ENCODE measurements at places on chromosomes 4 and X. TPM values are rescaled to one million over a fixed set of nuclear protein-coding genes. Genes with fewer than 3 reads are reported as not detected.
A peak's percentile ranks its signal among the peaks of the same experiment; 100 is the strongest.

GRCh38 chr4:152514356-152514755 lies 21.5 kb downstream of the FBXW7 start:
- no peaks in the 10 kb centered on the region for H3K27me3 ChIP-seq
- H3K27ac ChIP-seq = no peak overlapping the region
- no peak for DNase-seq
- H3K4me3 ChIP-seq = no peak overlapping the region
- no peaks in the 10 kb centered on the region for H3K36me3 ChIP-seq

- no peaks in the 10 kb centered on the region for H3K36me3 ChIP-seq
- H3K4me3 ChIP-seq = no peak overlapping the region
- peaks cover 35% of the 10 kb centered on the region for H3K4me1 ChIP-seq
- H3K27me3 ChIP-seq = no peaks in the 10 kb centered on the region
- peak; percentile 19 for DNase-seq
Observed at GRCh38 chrX:65601126-65601525, 66.3 kb upstream of the MSN start.

DNA sequence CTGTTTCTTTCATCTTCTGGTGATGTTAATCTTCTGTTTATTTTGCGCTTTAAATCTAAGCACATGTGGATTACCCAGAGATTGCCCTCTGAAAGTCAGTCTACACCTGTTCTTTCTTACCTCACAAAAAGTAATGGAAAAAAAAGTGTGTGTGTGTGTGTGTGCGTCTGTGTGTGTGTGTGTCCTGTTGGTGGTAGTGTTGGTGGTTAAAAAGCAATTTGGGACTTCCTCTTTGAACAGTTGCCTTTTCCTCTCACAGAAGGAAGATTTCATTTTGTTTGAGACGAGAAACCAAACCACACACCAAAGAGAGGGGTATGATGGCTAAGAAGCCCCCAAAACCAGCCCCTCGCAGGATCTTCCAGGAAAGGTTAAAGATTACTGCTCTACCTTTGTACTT lies at the start of gene STAP1:
Gene STAP1, plus strand, starts transcription at position 235 of the 400 bp plus-strand sequence. Its CDS starts 83 bp downstream, at position 318.
- no peaks in the 10 kb centered on the region for H3K4me1 ChIP-seq
- DNase-seq = no peak
- no peak within 1 kb of the TSS for H3K27ac ChIP-seq
- no peak within 1 kb of the TSS for H3K4me3 ChIP-seq
- H3K27me3 ChIP-seq = no peaks in the 10 kb centered on the region

GRCh38 chrX:15165832-15166231 lies 104.1 kb downstream of the ASB9 start:
- no peaks in the 10 kb centered on the region for H3K27me3 ChIP-seq
- no peak for DNase-seq
- no peak overlapping the region for H3K27ac ChIP-seq
- no peaks in the 10 kb centered on the region for H3K4me1 ChIP-seq
- no peaks in the 10 kb centered on the region for H3K36me3 ChIP-seq

EDNRA gene
- total RNA-seq = 8.8 TPM

ZNF711 gene
- total RNA-seq = 1.1 TPM

- H3K27ac ChIP-seq = no peak overlapping the region
- no peaks in the 10 kb centered on the region for H3K4me1 ChIP-seq
- H3K27me3 ChIP-seq = no peaks in the 10 kb centered on the region
- DNase-seq = no peak
- no peak overlapping the region for H3K4me3 ChIP-seq
Observed at GRCh38 chrX:69562904-69563578, 52.9 kb upstream of the EDA start.

- no peak overlapping the region for H3K4me3 ChIP-seq
- no peaks in the 10 kb centered on the region for H3K36me3 ChIP-seq
- no peak for DNase-seq
- no peaks in the 10 kb centered on the region for H3K27me3 ChIP-seq
- H3K4me1 ChIP-seq = peaks cover 49% of the 10 kb centered on the region
- H3K27ac ChIP-seq = no peak overlapping the region
Observed at GRCh38 chr4:128521156-128521555, 233.5 kb upstream of the PGRMC2 start.

- no peaks in the 10 kb centered on the region for H3K27me3 ChIP-seq
- peak overlapping the region; percentile 73 for H3K27ac ChIP-seq
- H3K36me3 ChIP-seq = peaks cover 85% of the 10 kb centered on the region
- DNase-seq = no peak
- peak overlapping the region; percentile 31 for H3K4me3 ChIP-seq
- H3K4me1 ChIP-seq = peaks cover 77% of the 10 kb centered on the region
Observed at GRCh38 chr4:185654311-185654710, 119.0 kb upstream of the PDLIM3 start.

STBD1 gene
- total RNA-seq = 23.0 TPM

- no peaks in the 10 kb centered on the region for H3K27me3 ChIP-seq
- no peak overlapping the region for H3K27ac ChIP-seq
- no peak overlapping the region for H3K4me3 ChIP-seq
- no peaks in the 10 kb centered on the region for H3K4me1 ChIP-seq
- no peaks in the 10 kb centered on the region for H3K36me3 ChIP-seq
- no peak for DNase-seq
Observed at GRCh38 chrX:42485601-42486000, 292.4 kb downstream of the PPP1R2C start.

DNA sequence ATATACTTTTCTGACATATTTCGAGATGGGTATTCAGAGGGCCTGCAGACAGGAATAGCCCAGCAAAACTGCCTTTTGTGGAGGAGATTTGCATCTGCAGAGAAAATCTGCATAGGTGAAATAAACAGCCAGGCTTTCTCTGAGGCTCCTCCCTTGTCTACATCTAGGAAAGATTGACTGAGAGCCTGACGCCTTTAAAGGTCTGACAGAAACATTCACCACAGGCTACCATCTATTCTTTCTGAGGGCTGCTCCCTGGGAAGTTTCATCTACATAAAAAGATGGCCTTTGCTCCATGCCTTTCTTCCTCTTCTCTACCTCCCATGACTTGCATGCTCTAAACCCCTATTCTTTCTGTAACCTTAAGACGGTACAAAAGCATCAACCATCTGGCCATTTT lies 55.0 kb upstream of the AP1S2 start:
- H3K36me3 ChIP-seq = no peaks in the 10 kb centered on the region
- H3K27ac ChIP-seq = no peak overlapping the region
- no peaks in the 10 kb centered on the region for H3K27me3 ChIP-seq
- no peak for DNase-seq
- H3K4me1 ChIP-seq = no peaks in the 10 kb centered on the region

DNA sequence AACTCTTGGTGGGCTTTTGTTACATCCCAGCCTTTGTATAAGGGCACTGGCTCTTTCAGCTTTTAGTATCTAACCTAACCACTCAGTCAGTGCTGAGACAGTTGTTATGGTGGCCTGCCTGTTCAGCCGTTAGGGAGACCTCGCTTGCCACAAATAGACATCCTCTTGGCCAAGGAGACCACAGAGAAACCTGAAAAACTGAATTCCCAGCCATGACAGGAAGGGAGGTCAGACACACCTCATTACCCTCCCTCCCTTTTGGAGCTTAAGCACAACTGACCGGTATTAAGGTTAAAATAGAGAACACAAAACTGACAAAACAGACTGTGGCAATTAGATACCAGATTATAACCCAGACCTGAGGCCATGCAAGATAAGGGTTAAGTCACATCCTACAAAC lies 1639.3 kb downstream of the RPA4 start:
- H3K27me3 ChIP-seq = no peaks in the 10 kb centered on the region
- no peak overlapping the region for H3K4me3 ChIP-seq
- no peak for DNase-seq
- H3K27ac ChIP-seq = no peak overlapping the region
- no peaks in the 10 kb centered on the region for H3K36me3 ChIP-seq
- no peaks in the 10 kb centered on the region for H3K4me1 ChIP-seq

DNA sequence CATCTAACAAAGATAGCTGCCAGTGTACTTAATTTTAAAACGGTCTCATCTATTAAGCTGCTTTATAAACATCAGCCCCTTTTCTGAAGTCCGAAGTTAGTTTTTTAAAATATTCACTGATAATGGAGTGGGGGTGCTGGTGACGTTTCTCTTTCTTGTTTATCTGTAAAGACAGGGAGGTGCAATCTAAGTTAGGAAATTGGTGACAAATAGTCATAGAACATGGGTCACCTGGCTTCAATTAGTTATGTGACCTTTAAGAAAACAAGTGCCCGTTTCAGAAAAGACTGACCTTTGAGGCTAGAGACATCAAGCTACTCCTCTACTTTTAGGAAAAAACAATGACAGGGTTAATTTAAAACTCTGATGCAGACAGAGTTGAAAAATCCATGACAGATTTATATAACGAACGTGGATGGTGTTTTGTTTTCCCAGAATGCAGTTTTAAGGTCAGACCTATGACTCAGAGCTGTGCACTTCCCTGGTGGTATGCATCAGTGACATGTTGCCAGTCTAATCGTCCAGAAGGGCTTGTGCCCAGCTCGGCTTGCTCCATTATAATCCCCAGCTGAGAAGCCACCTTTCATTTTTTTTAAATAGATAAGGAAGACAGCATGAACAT lies 38.2 kb downstream of the FHL1 start:
- H3K27me3 ChIP-seq = no peaks in the 10 kb centered on the region
- H3K4me3 ChIP-seq = no peak overlapping the region
- DNase-seq = no peak
- H3K27ac ChIP-seq = peak overlapping the region; percentile 83
- no peaks in the 10 kb centered on the region for H3K36me3 ChIP-seq

DNA sequence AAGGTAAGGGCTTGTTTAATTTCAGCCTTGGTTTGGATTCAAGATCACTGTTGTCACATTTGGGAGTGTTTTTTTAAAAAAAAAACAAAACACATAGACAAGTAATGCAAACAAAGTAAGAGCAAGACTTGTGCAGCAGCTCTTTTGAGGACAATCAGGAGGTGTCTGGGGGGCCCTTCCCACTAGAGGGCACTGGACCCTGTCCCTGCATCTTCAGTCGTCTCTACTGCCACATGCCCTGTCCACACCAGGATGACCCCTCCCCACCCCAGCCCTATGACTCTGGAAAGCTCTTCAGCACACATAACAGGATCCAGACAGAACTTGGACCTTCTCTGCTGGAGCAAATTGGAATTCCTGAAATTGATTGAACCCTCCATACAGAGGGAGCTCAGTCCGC lies 71.0 kb downstream of the USP46 start:
- peak overlapping the region; percentile 88 for H3K27ac ChIP-seq
- H3K36me3 ChIP-seq = no peaks in the 10 kb centered on the region
- no peaks in the 10 kb centered on the region for H3K27me3 ChIP-seq
- H3K4me1 ChIP-seq = peaks cover 33% of the 10 kb centered on the region
- H3K4me3 ChIP-seq = no peak overlapping the region

DNA sequence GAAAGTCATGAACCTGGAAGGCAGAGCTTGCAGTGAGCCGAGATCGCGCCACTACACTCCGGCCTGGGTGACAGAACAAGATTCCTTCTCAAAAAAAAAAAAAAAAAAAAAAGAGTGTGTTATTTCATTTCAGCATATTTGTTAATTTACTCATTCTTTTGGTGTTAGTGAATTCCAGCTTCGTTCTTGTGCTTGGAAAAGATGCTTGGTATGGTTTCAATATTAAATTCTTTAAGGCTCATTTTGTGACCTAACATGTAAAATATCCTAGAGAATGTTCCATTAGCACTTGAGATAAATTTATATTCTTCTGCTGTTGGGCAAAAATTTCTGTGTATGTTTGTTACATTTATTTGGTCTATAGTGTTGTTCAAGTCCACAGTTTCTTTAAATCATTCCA lies 66.8 kb downstream of the SPIN3 start:
- H3K27ac ChIP-seq = no peak overlapping the region
- no peak for DNase-seq
- H3K36me3 ChIP-seq = no peaks in the 10 kb centered on the region
- H3K27me3 ChIP-seq = no peaks in the 10 kb centered on the region
- no peak overlapping the region for H3K4me3 ChIP-seq
- H3K4me1 ChIP-seq = no peaks in the 10 kb centered on the region

GRCh38 chr4:72295966-72296557 lies 264.3 kb downstream of the NPFFR2 start:
- no peak for DNase-seq
- no peak overlapping the region for H3K4me3 ChIP-seq
- no peaks in the 10 kb centered on the region for H3K4me1 ChIP-seq
- H3K27me3 ChIP-seq = no peaks in the 10 kb centered on the region
- H3K27ac ChIP-seq = no peak overlapping the region

GRCh38 chr4:54085284-54085683 lies 14.7 kb upstream of the GSX2 start:
- H3K36me3 ChIP-seq = no peaks in the 10 kb centered on the region
- H3K4me3 ChIP-seq = no peak overlapping the region
- peaks cover 17% of the 10 kb centered on the region for H3K4me1 ChIP-seq
- DNase-seq = peak; percentile 50
- peaks cover 7% of the 10 kb centered on the region for H3K27me3 ChIP-seq

- no peak overlapping the region for H3K4me3 ChIP-seq
- no peak for DNase-seq
- H3K27ac ChIP-seq = no peak overlapping the region
- no peaks in the 10 kb centered on the region for H3K27me3 ChIP-seq
- H3K4me1 ChIP-seq = no peaks in the 10 kb centered on the region
- no peaks in the 10 kb centered on the region for H3K36me3 ChIP-seq
Observed at GRCh38 chr4:161132715-161133425, 1030.9 kb downstream of the FSTL5 start.

PTTG2 gene
- 0.87 TPM for total RNA-seq

- no peaks in the 10 kb centered on the region for H3K27me3 ChIP-seq
- peaks cover 37% of the 10 kb centered on the region for H3K4me1 ChIP-seq
- H3K27ac ChIP-seq = peak overlapping the region; percentile 32
- no peaks in the 10 kb centered on the region for H3K36me3 ChIP-seq
- DNase-seq = no peak
Observed at GRCh38 chr4:151195801-151196200, 81.2 kb upstream of the PRSS48 start.

ENAM gene
- total RNA-seq = 13.1 TPM

PARM1 gene
- total RNA-seq = 117 TPM

GRCh38 chrX:154470914-154471568 lies 8.0 kb downstream of the LAGE3 start:
- H3K27me3 ChIP-seq = no peaks in the 10 kb centered on the region
- no peaks in the 10 kb centered on the region for H3K36me3 ChIP-seq
- H3K4me1 ChIP-seq = no peaks in the 10 kb centered on the region
- DNase-seq = no peak

- DNase-seq = peak; percentile 6
- H3K4me3 ChIP-seq = no peak overlapping the region
- no peaks in the 10 kb centered on the region for H3K27me3 ChIP-seq
- H3K27ac ChIP-seq = no peak overlapping the region
- H3K4me1 ChIP-seq = no peaks in the 10 kb centered on the region
Observed at GRCh38 chrX:22690116-22690515, 309.6 kb upstream of the DDX53 start.

GPR173 gene
- 1.5 TPM for total RNA-seq

PNMA5 gene
- not detected for total RNA-seq

GRCh38 chr4:76980261-76980660 lies 30.7 kb downstream of the SEPTIN11 start:
- H3K36me3 ChIP-seq = no peaks in the 10 kb centered on the region
- no peak overlapping the region for H3K4me3 ChIP-seq
- no peak overlapping the region for H3K27ac ChIP-seq
- no peaks in the 10 kb centered on the region for H3K27me3 ChIP-seq

DNA sequence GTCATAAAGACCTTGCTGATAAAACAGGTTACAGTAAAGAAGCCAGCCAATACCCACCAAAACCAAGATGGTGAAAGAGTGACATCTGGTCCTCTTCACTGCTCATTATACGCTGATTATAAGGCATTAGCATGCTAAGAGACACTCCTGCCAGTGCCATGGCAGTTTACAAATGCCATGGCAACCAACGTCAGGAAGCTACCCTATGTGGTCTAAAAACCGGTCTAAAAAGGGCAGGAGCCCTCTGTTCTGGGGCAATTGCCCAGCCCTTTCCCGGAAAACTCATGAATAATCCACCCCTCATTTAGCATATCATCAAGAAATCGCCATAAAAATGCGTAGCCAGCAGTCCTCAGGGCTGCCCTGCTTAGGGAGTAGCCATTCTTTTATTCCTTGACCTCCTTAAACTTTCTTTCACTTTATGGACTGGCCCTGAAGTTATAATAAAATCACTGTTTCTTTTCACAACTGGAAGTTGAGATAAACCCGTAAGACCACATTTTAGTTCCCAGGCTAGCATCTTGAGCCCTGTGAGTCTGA lies 260.5 kb upstream of the FAT1 start:
- no peaks in the 10 kb centered on the region for H3K36me3 ChIP-seq
- H3K4me1 ChIP-seq = no peaks in the 10 kb centered on the region

IL15 gene
- total RNA-seq = 2.1 TPM

All from heart right ventricle (tissue), 16 donors.